ENCODE measurements at places on chromosomes 3 and 15.

DNA sequence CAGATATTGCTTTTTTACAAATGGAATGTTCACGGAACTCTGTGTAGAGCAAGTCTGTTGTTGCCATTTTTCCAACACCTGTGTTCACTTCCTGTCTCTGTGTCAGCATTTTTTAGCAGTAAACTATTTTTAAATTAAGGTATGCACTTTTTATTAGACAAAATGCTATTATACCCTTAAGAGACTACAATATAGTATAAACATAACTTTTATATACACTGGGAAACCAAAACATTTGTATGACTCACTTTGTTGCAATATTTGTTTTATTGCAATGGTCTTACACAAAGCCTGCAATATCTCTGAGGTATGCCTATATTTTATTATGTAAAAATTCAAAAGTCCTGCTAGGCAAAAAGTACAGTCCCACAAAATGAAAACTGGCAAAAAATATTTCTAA is 39.8 kb upstream of the FGF7 start:
- no peak for DNase-seq

GRCh38 chr3:134929976-134930375 is 134.9 kb downstream of the EPHB1 start:
- no peak for DNase-seq

- DNase-seq, result no peak
Observed at GRCh38 chr3:20325563-20325962, 139.6 kb upstream of the SGO1 start.

DNA sequence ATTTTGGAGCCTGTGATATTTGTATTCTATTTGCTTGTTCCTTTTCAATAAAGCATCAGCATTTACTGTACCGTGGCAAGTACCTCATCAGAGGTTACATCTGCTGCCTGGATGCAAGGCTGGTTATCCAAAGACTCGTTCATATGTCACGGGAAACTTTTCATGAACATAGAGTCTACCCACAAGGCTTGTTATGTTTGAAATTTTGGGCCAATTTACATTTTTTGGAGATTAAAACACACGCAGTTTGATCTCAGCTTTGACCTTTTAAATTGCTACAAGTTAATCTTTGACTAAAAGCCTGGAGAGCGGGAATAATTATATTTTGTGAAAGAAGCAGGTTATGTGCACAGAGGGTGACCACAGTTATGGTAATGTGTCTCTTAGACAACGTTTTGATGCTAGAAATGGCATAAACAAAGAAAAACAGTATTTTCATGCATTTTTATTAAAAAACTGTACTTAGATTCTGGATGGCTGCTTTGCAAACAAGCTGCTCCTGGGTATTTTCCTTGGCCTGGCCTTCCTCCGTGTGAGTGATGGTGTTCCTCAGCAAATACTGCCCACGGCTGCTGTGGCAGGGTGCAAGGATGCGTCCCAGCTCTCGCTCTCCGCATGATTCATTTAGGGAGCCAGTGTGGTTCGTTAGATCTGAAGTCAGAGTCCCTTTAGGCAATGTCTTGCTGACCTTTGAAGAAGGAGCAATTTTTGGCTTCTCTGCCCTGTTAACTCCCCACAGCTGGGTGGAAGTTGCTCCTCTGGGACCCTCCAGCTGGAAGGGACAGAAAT is 27.1 kb downstream of the CHST2 start:
- no peak for DNase-seq

GRCh38 chr3:142817897-142818296 is 71.0 kb downstream of the PCOLCE2 start:
- no peak for DNase-seq

GRCh38 chr3:156614642-156615511 is 59.5 kb upstream of the TIPARP start:
- no peak for DNase-seq

DNA sequence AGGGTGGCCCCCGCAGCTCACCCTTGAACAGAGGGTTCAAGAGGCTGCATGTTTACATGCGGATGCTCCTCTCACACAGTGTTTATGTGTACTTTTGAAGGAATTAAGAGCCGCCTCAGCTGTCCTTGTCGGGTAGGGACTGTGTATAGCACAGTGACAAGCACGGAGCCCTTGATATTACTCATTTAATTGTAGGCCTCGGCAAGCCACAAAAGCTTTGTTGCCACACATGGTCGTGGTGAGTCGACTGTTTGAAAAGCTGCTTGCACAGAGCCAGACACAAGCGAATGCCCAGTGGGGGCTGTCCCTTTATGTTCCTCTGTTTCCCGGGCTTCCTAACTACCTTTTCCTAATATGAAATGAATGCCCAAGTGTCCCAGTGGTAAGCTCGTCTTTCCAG is 4.5 kb downstream of the ESYT3 start:
- no peak for DNase-seq

- no peak for DNase-seq
Observed at GRCh38 chr3:160671231-160671630, 5.7 kb upstream of the ARL14 start.

DNA sequence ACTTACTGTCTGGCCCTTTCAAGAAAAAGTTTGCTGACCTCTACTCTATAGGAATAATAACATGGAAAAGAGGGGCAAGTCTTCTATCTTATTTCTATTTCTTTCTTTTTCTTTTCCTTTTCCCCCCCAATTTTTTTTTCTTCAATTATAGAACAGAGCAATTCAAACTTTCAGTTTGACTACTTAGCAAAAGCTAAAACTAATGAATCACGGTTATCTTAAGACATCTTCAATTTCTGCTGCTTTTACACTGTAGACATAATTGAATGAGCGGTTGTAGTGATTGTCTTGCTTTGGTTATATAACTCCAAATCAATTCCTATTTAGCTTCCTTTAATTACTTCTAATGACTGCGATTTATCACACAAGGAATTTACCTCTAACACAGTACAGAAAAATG is 74.3 kb upstream of the P2RY1 start:
- DNase-seq, result no peak

DNA sequence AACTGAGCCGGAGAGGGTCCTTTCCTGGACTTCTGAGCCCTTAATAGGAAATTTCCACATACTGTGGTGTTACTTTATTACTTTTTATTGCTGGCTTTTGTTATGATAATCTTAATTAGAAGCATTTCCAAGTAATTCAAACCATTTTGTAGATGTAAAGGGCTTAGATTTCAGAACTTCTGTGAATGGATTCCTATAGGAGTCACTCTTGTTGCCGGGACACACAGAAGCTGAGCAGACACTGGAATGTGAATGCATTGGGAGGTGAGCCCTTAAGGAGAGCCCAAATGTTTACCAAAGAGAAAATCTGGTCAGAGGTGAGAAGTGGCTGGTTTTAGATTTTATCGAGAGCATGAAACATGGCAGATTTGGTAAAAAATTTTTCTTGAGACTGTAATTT is 87.4 kb downstream of the FNDC3B start:
- DNase-seq, result no peak

- DNase-seq, result no peak
Observed at GRCh38 chr3:43659250-43659880, 31.4 kb upstream of the ABHD5 start.

GRCh38 chr3:187758318-187758955 is 13.2 kb upstream of the BCL6 start:
- no peak for DNase-seq

- no peak for DNase-seq
Observed at GRCh38 chr3:10977892-10978510, 14.5 kb upstream of the SLC6A1 start.

DNA sequence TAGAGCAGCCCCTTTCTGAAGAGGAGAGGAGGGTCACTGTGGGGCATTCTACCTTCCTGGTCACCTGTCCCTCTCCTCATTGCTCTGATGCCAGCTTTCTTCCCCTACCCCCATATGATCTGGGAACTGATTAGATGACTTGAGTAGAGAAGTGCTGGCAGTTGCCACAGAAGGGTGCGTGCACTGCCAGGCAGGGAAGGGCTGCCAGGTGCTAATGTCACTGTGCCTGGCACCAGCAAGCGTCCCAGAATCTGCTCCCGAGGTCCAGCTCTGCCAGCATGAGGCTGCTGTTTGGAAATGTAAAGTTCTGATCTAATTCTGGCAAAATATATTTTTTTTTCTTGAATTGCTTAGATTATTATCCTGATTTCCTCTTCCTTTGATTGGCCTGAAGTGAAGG is 52.8 kb downstream of the PPM1L start:
- DNase-seq, result no peak

- DNase-seq, result no peak
Observed at GRCh38 chr3:141930801-141931200, 54.4 kb downstream of the ATP1B3 start.

GRCh38 chr3:38698760-38699159 is 49.3 kb upstream of the SCN5A start:
- DNase-seq, result no peak

DNA sequence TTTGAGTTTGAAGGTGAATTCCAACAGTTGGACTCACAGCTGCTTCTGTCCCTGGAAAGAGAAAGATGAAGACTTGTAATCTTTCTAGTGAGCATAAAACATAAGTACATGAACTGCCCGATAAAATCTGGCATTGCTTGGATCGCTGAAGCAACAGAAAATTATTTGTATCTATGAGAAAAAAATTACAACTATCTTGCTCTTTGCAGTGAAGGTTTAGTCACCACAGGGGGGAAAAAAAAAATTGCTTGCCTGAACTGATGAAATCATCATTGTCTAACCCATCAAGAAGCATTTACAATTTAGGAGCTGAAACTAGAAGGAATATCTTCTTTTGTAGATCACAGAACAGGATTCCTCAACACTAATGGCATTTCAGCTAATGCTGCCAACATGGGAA is 20.0 kb downstream of the TMEM207 start:
- no peak for DNase-seq

DNA sequence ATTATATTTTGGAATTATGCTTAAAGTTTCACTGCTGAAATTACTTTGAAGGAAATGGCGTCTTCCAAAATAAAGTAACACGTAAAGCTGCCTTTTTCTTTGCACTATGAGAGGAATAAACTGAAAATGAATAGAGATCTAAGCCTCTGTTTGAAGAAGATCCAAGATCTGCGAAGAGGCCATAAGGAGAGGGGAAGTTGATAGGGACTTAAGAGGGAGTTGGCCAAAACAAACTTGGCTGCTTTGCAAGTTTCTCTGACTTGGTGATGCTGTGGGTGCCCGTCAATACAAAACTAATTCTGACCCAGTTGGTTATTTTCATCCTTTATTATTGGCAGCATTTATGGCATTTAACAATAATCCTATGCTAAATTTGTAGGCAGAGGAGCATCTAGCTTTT is 190.2 kb upstream of the GBE1 start:
- no peak for DNase-seq

DNA sequence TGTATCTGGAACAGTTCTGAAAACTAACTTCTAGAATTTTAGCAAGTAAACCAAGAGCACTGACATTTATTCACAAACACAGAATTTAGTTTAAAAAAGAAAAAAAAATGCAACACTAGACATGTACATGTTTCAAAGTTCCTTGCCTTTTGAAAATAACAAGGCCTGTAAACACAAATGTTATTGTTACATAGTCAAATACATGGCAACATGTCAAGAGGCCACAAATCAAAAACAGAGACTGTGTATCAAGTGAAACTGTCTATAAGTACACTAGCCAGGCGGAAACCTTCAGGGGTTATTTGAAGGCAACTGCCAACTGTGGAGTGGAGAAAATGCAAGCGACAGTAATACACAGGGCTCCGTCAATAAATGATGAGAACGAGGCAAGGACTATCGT is 547.6 kb downstream of the FOXP1 start:
- DNase-seq, result no peak

- DNase-seq, result no peak
Observed at GRCh38 chr3:194571491-194572142, 61.6 kb downstream of the TMEM44 start.

- DNase-seq, result no peak
Observed at GRCh38 chr3:195748661-195749060, 27.9 kb downstream of the MUC20 start.

DNA sequence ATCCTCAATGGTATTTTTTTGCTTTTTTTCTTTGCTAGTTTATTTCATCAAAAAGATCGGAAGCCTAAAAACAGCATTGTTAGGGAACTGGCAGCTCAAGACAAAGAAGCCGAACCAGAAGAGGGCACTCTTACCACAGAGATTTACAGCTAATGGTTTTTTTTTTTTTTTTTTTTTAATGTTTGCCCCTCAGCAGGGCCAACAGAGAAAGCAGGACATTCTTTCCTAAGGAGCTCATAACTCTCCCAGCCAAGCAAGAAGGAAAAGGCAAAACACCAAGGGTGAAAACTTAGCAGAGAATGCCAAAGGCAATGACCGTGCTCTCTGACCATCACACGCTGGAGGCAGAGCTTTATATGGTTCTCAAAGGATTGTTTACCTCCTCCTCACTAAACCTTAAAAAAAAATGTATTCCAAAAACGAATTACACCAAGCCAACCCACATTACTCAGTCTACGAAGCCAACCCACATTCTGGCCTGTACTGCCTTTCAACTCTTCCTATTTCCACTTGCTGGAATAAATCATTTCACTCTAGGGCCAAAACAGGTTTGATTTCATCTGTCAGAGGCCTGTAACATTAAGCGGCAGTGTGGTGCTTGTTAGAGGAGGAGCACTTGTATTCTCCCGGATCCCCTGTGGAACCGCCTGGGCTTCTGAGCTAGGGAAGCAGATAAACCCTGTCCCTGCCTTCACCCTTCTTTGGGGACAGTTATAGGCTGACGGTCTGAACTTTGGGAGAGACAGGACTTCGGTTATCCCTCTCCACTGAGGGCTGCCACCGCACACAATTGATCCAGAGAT is 35.6 kb upstream of the GYG1 start:
- DNase-seq, result no peak

GRCh38 chr3:133691273-133692107 is 29.7 kb upstream of the TOPBP1 start:
- no peak for DNase-seq

DNA sequence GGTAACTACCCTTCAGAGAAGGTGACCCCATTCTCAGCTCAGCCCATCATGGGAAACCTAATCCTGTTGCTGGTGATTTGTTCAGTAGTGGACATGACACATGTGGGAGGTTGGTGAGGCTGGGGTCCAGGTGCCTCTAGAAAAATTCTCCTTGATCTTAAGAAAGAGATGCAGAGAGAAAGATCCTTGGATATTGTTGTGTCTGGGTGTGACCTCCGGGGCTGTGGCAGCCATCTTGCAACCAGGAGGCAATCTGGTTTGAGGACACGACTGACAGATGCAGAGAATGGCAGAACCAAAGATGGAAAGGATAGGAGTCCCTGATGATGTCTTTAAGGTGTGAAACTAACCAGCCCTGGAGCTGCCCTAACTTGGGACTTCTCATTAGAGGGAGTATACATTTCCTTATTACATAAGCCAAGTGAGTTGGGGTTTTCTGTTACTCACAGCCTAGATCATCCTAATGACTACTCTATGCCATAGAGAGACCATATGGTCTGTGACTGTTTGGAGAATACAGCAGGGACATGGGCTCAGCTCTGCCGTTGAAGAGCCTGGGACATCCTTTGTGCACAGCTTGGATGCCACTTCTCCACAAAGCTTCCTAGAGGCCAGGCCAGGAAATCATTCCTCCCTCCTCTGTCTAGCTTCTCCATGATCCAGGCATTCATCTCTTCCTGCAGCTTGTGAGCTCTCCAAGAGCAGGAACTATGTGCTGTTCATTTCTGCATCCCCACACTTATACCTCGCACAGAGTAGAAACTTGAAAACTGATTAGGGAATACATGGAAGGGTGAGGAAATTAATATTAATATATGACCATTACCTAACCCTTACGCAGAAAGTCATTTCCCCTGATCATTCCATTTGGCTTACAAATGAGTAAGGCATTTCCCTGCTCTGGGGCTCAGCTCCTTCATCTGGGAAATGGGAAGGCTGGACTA is 45.9 kb downstream of the HRH1 start:
- DNase-seq, result no peak

GRCh38 chr3:154900816-154901215 is 179.3 kb upstream of the MME start:
- DNase-seq, result no peak
